ENCODE measurements at places on chromosomes 7 and 10. TPM values are rescaled to one million over a fixed set of nuclear protein-coding genes. Genes with fewer than 3 reads are reported as not detected.
A peak's percentile ranks its signal among the peaks of the same experiment; 100 is the strongest.

Gene SPDYE8
- not detected for polyA plus RNA-seq

Gene GRID2IP
- polyA plus RNA-seq = 0.72 TPM

Gene CABCOCO1
- polyA plus RNA-seq = not detected

Gene TRAPPC14
- polyA plus RNA-seq = 55.3 TPM

Gene LGI1
- polyA plus RNA-seq = not detected

Gene CTBP2
- polyA plus RNA-seq = 1.6 TPM

Gene ANKRD30A
- polyA plus RNA-seq = not detected

Gene HABP2
- polyA plus RNA-seq = not detected

- no peak overlapping the region for H3K4me3 ChIP-seq
- H3K27ac ChIP-seq = no peak overlapping the region
- H3K27me3 ChIP-seq = peaks cover 14% of the 10 kb centered on the region
- peaks cover 7% of the 10 kb centered on the region for H3K4me1 ChIP-seq
- no peak for DNase-seq
- no peaks in the 10 kb centered on the region for H3K36me3 ChIP-seq
These were observed 7.2 kb downstream of the RBM20 start for GRCh38 chr10:110651044-110651958.

GRCh38 chr10:124106241-124106879 is 13.0 kb upstream of the CHST15 start:
- peak overlapping the region; percentile 45 for H3K27ac ChIP-seq
- H3K4me3 ChIP-seq = peak overlapping the region; percentile 2
- DNase-seq = peak; percentile 67
- peaks cover 81% of the 10 kb centered on the region for H3K4me1 ChIP-seq
- no peaks in the 10 kb centered on the region for H3K27me3 ChIP-seq
- H3K36me3 ChIP-seq = no peaks in the 10 kb centered on the region

- H3K27me3 ChIP-seq = no peaks in the 10 kb centered on the region
- no peaks in the 10 kb centered on the region for H3K36me3 ChIP-seq
- no peaks in the 10 kb centered on the region for H3K4me1 ChIP-seq
- no peak for DNase-seq
- no peak overlapping the region for H3K27ac ChIP-seq
These were observed 130.1 kb downstream of the COBL start for GRCh38 chr7:51186531-51186930.

GRCh38 chr10:78947226-78947625 is 121.5 kb upstream of the ZMIZ1 start:
- no peaks in the 10 kb centered on the region for H3K27me3 ChIP-seq
- no peak overlapping the region for H3K4me3 ChIP-seq
- DNase-seq = no peak
- no peak overlapping the region for H3K27ac ChIP-seq
- H3K36me3 ChIP-seq = no peaks in the 10 kb centered on the region
- H3K4me1 ChIP-seq = no peaks in the 10 kb centered on the region

GRCh38 chr7:30206942-30207341 is 72.2 kb downstream of the MTURN start:
- no peak overlapping the region for H3K4me3 ChIP-seq
- H3K36me3 ChIP-seq = no peaks in the 10 kb centered on the region
- no peaks in the 10 kb centered on the region for H3K27me3 ChIP-seq
- peaks cover 1% of the 10 kb centered on the region for H3K4me1 ChIP-seq
- no peak for DNase-seq

DNA sequence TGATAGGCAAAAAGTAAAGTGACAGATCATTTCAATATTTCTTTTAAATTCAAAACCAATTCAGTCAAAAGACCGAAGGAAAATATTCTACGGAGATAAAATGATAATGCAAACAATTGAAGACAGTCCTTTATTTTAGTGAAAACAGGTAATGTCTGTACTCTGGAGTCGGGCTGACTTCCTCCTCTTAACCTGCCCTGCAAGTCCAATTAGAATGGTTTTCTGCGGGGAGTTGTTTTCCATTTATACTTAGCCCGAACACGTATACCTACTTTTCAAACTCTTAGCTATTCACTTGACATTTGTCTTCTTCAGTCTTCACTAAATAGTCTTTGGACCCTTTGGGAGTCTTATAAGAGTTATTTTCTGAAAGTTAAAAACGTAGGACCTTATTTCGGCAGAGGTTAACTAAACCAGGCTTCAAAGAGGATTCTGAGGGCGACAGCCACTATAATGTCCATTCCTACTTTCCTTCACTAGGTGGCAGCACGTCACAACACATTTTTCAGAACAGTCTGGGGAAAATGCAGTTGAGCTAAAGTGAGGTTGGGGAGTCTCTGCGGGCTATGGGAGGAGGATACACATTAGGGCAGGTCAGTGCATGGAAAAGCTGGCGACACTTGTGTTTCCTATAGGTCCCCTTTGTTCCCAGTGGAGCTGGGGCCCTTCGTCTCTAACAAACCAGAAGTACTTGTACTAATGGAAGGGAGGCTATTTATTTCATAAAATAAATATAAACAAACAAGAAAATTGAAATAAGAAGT is 472.0 kb downstream of the KCNMA1 start:
- H3K27me3 ChIP-seq = no peaks in the 10 kb centered on the region
- H3K27ac ChIP-seq = no peak overlapping the region
- no peaks in the 10 kb centered on the region for H3K36me3 ChIP-seq

DNA sequence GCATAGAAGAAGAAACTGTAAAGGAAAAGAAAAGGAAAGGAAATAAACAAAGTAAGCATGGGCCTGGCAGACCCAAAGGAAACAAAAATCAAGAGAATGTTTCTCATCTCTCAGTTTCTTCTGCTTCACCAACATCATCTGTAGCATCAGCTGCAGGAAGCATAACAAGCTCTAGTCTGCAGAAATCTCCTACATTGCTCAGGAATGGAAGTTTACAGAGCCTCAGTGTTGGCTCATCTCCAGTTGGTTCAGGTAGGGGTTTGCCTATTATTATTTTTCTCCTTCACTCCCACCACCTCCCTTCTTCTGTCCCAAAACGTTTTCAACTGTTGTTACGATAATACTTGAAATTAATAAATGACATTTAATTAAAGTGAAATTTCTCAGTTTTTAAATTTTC is 139.6 kb downstream of the MLLT10 start:
- no peak overlapping the region for H3K27ac ChIP-seq
- H3K4me1 ChIP-seq = peaks cover 3% of the 10 kb centered on the region
- peaks cover 13% of the 10 kb centered on the region for H3K36me3 ChIP-seq
- no peak overlapping the region for H3K4me3 ChIP-seq
- no peak for DNase-seq

DNA sequence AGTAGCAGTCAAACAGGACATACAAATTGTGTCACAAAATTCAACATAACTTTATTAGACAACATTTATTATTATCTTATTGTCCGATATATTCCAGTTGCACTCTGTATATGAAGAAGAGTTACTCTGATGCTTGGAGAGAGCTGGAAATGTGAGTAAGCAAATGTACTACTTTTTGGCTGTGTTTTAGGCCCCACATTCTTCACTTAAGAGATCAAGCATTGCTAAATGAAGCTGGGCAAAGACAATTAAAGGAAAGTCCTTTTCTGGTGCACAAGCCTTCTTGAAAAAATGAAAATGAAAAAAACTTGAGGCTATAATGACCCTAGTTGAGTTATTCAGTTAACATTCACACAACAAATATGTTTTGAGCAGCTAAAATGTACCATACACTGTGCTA is 26.1 kb downstream of the MYPN start:
- no peak overlapping the region for H3K4me3 ChIP-seq
- no peaks in the 10 kb centered on the region for H3K27me3 ChIP-seq
- no peak for DNase-seq

DNA sequence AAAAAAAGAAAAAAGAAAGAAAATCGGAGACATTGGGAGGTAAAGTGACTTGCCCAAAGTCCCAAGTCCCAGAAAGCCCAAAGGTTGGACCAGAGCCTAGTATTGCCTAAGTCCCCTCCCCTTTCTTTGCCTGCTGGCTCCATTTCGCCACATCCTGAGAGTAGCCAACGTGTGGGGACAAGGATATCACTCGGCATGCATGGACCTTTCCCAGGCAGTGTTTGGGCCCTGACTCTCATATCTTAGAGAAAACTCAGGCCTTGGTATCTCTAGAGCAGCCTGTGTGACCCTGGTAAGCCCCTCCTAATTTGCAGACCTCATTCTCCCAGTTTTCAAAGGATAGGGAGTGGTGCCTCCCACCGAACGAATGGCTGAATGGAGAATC is 294.2 kb upstream of the ZMIZ1 start:
- H3K27me3 ChIP-seq = no peaks in the 10 kb centered on the region
- H3K4me1 ChIP-seq = no peaks in the 10 kb centered on the region
- H3K27ac ChIP-seq = no peak overlapping the region

DNA sequence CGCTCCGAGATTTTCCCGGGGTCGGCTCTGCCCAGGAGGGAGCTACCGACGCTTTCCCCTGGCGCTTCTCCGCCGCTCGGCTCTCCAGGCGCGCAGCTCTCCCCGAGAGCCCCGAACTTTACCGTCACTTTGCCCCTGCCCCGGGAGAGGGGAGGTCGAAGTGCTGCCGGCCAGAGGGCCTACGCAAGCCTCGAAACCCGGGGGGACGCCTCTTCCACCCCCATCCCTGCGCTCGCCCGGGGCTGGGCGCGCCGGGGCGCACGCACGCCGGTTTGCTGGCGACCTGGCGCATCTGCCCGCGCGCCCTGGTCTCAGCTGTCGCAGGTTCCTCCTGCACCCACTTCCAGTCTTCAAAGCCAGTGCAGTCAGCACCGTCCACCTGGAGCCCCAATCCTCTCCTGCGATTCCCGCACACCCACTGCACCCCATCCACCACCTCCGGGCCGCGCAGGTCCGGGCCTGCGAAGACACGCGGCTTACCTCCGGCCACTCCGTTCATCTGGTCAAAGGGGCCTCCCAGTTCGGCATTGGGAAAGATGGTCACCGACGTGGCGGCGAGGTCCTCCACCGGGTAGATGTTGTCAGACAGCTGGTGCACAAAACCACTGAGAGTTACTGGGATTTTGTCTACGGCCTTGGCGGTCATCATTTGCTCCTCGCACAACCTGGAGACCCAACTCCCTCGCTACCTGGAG is 638 bp downstream of the EGR2 start:
- H3K4me3 ChIP-seq = peak overlapping the region; percentile 67
- peak; percentile 74 for DNase-seq
- no peaks in the 10 kb centered on the region for H3K36me3 ChIP-seq
- peaks cover 37% of the 10 kb centered on the region for H3K27me3 ChIP-seq

DNA sequence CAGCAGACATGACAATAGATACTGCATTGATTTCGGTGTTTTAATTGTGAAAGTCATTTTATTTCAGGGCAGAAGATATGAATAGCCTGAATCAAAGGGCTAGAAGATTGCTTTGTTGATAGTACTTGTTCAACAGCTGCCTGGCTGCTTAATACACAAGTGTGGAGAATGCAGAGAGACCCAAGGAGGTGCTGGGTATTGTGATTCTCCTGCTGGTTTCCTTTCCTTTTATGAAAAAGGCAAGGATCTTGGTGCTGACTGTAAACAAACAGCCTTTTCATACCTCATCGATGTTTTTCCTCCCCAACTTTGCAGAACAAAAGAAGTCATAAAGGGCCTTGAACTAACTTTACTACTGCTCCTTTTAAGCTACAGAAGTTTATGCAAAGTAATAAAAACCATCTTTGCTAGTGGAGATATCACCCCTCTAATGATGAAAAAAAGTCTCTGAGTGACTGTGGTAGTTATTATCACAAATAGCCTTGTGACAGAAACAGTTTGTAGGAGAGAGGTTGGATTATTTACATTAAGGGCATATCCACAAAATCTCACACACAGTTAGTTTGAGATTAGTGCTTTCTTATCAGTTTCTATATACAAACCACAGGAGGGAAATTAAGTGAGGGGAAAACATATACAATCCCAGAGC is 800.0 kb downstream of the LRMDA start:
- no peak overlapping the region for H3K27ac ChIP-seq
- H3K27me3 ChIP-seq = no peaks in the 10 kb centered on the region
- no peak overlapping the region for H3K4me3 ChIP-seq
- no peaks in the 10 kb centered on the region for H3K36me3 ChIP-seq
- H3K4me1 ChIP-seq = no peaks in the 10 kb centered on the region
- no peak for DNase-seq

GRCh38 chr7:157280216-157280841 is 56.5 kb upstream of the DNAJB6 start:
- no peak overlapping the region for H3K27ac ChIP-seq
- DNase-seq = no peak
- peaks cover 12% of the 10 kb centered on the region for H3K4me1 ChIP-seq
- no peak overlapping the region for H3K4me3 ChIP-seq
- peaks cover 35% of the 10 kb centered on the region for H3K27me3 ChIP-seq

DNA sequence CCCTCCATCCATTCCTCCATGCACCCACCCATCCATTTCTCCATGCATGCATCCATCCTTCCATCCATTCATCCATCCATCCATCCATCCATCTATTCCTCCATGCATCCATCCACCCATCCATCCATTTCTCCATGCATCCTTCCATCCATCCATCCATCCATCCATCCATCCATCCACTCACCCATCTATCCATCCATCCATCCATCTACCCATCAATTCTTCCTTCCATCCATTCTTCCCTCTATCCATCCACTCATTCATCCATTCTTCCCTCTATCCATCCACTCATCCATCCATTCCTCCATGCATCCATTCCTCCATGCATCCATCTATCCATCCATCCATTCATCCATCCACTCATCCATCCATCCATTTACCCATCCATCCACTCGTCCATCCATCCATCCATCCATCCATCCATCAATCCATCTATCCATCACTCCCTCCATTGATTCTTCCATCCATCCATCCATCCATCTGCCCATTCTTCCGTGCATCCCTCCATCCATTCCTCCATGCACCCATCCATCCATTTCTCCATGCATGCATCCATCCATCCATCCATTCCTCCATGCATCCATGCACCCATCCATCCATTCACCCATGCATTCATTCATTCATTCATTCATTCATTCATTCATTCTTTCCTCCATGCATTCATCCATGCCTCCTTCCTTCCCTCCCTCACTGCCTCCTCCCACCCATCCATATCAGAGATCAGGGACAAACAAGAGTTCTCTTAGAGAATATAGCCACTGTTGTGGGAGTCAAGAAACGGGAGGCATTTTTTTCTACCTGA is 22.2 kb downstream of the ELN start:
- no peak overlapping the region for H3K4me3 ChIP-seq
- H3K27ac ChIP-seq = no peak overlapping the region
- H3K4me1 ChIP-seq = no peaks in the 10 kb centered on the region
- no peaks in the 10 kb centered on the region for H3K36me3 ChIP-seq
- H3K27me3 ChIP-seq = no peaks in the 10 kb centered on the region

DNA sequence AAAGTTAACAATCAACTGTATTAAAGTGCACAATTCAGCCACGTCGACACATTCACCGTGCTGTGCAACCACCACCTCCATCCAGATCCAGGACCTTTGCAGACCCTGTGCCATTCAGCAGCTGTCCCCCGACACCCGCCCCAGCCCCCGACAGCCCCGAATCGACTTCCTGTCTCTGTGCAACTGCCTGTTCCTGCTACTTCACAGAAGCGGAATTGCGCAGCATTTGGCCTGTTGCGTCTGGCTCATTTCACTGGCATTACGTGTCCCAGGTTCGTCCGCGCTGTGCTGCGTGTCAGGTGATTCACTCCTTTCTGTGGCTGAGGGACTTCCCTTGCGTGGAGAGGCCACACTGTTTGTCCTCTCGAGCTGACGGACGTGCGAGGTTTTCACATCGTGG is 33.2 kb upstream of the DNAAF5 start:
- no peak overlapping the region for H3K4me3 ChIP-seq
- no peak overlapping the region for H3K27ac ChIP-seq
- no peaks in the 10 kb centered on the region for H3K4me1 ChIP-seq
- DNase-seq = no peak
- H3K27me3 ChIP-seq = no peaks in the 10 kb centered on the region
- no peaks in the 10 kb centered on the region for H3K36me3 ChIP-seq
